NCI-H524 treated with DMSO at 0.1 percent for 48 hours (cell line): ENCODE measurements at places on chromosomes 4 and X.

GRCh38 chrX:70280573-70280972, 1.4 kb upstream of the RAB41 start:
- no peak for DNase-seq

GRCh38 chr4:10083861-10084641, 32.5 kb downstream of the WDR1 start:
- no peak for DNase-seq

DNA sequence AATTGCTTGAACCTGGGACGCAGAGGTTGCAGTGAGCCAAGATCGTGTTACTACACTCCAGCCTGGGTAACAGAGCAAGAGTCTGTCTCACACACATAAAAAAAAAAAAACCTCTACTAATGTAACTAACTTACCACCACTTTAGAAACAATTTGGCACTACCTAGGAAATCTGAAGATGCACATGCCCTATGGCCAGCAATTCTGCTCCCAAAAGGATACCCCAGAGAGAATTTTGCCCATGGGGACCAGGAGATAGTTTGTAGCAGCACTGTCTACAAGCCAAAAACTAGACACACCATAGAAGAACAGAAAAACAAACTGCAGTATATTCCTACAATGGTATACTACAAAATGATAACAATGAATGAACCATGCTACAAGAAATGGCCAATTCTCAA, 37.5 kb downstream of the USP46 start:
- DNase-seq, result no peak

DNA sequence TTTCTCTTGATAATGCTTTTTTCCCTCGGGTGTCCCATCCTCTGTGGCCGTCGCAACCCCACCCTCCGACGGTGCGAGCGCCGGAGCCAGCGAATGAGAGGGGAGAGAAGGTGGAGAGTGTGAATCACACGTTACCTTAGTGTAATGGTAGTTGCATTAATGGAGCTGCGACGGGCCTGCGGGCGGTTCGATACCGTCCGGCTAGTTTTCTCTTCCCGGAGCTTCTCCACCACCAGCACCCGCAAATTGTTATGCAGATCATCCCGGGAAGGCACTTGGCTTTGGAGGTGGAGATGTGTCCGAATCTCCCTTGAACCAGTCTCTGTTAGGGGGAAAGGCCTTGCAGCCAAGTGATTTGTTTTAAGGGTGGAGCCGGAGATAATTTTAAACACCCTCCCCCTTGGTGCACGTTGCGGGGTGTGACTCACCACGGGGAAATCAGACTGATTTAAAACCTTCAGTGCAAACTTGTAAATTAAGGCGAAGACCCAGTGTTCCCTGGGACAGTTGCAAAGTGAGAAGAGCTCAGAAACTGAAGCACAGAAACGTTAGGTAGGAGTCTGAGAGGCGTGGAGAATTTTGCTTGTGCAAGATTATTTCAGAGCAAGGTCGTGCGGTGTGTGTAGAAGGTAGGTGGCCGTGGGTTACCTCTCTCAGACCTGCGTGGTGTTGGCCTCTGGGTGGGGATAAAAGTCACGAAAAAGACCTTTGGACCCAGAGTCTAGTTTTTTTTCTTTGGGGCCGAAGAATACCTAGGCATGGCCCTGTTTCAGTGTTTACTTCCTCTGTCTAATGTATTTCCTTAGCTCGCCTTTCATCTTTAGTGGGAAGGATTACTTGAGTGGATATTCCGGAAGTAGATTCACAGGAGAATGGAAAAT, 1.3 kb downstream of the AFF1 start:
- DNase-seq, result no peak

DNA sequence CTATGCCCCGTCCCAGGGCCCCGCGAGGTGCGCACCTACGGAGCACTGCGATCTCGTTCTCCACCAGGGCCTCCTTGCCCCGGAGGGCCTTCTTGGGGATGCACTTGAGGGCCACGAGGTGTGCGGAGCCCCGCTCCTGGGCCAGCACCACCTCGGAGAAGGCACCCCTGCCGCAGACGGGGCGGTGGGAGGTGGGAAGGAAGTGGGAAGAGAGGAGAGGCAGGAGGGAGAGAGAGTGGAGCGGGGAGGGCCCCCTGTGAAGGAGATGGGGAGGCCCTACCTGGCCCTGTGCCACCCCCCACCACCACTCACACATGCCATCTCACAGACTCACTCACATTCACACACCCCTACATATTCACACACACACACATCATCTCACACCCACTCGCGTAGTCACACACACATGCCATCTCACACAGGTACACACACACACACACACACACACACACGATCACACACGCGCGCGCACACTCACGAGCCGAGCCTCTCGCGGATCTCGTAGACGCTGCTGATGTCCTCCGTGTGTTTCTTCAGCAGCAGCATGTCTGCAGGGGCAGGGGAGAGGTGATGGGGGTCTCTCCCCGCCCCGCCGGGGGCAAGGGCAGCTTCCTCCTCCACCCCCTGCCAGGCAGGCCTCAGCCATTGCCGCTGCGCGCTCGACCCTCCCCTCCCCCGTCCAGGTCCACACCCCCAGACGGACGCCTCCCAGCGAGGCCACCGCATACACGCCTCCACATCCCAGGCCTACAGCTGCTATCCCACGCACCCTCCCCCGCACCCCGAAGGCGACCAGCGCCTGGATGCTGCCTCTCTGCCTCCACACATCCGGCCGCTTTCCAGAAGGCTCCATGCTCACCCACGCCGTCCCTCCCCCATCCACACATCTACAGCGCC, 834 bp downstream of the PNCK start:
- no peak for DNase-seq

- no peak for DNase-seq
These were observed 263.2 kb upstream of the FTHL17 start for GRCh38 chrX:31334997-31335396.

DNA sequence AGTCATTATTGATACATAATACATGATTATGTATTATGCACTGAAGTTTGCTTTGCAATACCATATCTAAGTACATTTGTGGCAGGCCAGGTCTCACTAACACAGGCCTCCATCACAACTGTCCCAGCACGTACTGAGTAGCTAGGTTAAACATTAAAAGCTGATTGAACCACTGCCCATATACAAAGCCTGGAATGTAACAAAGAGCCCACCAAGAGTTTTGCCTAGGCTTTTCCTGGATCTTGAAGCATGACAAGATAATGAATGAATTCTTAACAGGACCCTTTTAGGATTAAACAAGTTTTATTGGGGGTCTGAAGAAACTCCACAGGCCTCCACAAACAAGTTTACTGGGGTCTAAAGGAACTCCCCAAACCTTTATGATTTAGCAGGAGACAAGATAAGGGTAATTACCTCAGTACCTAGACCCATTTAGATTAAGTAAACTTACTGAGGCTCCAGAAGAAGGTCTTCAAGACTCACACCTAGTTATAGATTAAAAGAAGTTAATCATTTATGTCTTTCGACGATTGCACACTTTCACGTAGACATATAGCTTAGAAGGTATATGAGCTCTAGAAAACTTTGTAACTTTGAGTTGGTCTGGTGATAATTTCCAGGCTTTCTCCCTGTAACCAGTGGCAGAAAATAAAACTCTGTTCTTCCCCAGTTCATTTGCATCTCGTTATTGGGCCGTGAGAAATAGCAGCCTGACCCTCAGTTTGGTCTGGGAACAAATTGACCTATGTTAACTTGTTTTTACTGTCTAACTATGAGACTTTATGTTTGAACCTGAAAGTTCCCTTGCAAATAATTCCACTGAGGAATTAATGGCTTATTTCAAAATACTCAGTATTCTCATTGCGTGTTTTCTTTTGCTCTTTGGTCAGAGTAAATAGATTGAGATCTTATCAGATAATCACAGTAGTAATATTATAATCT, 84.8 kb downstream of the PHEX start:
- DNase-seq, result no peak

DNA sequence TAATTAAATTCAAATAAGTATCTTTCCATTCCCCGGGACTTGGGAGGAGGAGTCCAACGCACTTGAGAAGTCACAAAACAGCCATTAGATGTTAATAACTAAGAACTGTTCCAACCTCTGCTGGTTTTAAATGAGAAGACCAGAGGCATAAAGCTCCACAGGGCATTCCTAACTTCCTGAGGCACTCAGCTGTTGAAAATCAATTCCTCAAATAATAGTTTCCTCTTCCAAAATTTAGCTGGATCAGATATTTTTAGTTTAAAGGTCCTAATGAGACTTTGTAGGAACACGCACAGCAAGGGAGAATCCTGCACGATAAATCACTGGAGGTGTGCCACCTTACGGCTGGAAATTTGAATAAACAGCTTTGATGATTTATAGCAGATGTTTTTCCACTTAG, 504.3 kb upstream of the ZFP42 start:
- no peak for DNase-seq

DNA sequence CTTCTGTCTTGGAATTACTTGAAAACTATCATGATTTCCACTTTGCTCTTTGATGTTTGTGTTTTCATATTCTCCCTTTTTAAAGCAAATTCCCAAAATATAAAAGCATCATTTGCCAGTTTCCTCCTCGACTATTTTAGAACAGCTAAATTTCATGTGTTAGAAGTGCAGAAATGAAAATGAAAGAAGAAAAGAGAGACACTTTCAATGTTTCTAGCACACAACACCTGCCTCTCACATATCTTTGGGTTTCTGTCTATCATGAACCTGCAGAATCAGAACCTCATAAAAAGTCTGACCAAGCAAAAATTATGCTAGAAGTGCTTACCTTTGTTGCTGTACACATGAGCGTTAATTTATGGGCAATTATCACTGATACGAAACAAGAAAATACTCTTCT, 1.9 kb upstream of the NEUROG2 start:
- no peak for DNase-seq

DNA sequence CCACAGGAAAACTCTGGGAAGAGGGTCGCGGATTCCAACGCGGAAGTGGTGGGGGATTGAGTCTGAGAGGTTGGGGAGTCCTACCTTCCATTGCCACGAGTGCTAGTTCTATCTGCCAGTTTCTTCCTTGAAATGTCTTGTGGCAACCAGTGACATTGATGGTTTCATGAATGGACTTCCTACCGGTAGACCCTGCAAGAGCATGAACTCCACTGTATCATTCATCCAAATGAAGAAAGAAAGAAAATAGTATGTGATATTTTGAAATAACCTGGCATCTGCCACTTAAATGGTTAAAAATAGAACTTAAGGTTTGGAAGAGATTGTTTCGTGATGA, 1.1 kb upstream of the SLC10A7 start:
- DNase-seq, result no peak

- DNase-seq, result no peak
These were observed 247.6 kb downstream of the PAPSS1 start for GRCh38 chr4:107472265-107472948.

DNA sequence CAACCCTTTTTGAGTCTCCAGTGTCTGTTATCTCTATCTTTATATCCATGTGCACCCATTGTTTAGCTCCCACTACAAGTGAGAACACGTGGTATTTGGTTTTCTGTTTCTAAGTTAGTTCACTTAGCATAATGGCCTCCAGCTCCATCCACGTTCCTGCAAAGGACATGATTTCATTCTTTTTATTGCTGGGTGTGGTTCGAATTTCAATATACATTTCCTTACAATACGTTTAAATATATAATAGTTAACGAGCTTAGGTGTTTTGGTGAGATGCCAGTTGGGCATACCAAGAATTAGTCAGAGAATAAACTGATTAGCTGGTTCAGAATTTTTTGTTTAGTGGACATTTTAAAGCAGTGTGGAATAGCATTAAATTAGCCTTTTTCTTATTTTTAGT, 196.7 kb downstream of the CFAP47 start:
- no peak for DNase-seq

- DNase-seq, result no peak
These were observed 68.4 kb upstream of the BMPR1B start for GRCh38 chr4:94689155-94689860.

GRCh38 chr4:9999956-10000561, 21.2 kb downstream of the SLC2A9 start:
- no peak for DNase-seq

- DNase-seq, result no peak
These were observed 11.2 kb upstream of the CXCR3 start for GRCh38 chrX:71629467-71629866.

- no peak for DNase-seq
These were observed 35.7 kb downstream of the APBB2 start for GRCh38 chr4:41178372-41179370.

- no peak for DNase-seq
These were observed 25.9 kb upstream of the SPON2 start for GRCh38 chr4:1198098-1198844.

- no peak for DNase-seq
These were observed 277.2 kb upstream of the UGT8 start for GRCh38 chr4:114321366-114321765.

DNA sequence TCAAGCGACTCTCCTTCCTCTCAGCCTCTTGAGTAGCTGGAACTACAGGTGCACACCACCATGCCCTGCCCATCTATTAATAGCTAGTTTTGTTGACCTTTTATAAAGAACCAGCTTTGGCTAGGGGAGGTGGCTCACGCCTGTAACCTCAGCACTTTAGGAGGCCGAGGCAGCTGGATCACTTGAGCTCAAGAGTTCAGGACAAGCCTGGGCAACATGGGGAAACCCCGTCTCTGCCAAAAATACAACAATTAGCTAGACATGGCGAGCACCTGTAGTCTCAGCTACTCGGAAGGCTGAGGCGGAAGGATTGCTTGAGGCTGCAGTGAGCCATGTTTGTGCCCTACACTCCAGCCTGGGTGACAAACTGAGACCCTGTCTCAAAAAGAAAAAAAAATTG, 2.7 kb downstream of the TKTL1 start:
- DNase-seq, result no peak

DNA sequence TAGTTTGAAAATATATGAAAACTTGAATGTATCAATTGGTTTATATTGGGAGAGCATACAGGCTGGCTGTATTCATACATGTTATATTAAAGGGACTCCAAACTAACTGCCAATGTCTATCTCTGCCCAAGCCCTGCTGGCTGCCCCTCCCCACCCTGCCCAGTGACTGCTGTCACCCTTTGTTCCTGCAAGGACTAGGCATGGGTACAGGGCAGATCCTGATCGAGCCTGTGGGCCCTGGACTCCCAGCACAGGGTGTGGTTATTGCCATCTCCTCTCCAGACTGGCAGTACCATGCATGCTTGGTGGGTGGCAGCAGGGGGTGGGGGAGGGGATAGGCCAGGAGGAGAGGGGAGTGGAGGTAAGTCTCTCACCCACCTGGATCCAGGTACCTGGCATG, 167.5 kb upstream of the RASGEF1B start:
- no peak for DNase-seq

- no peak for DNase-seq
These were observed 31.1 kb upstream of the DOCK11 start for GRCh38 chrX:118464501-118464900.

DNA sequence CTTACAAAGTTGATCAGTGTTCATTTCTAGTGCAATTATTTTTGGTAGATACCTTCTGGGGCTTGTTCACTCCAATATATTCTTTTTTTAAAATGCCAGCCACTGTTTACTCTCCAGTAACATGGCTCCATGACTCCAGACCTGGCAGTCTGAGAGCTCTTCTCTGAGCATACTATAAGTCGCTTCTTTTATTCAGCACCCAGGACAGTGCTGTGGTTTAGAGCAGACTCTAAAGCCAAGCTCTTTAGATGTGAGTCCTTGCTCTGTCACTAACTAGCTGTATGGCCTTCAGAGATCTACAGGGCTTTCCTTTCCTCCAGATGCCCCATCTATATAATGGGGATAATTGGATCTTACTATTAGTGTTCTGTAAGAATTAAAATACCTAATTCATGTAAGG, 200.2 kb upstream of the FAM241A start:
- no peak for DNase-seq
